ENCODE measurements at places on chromosomes 16 and 17. TPM values are rescaled to one million over a fixed set of nuclear protein-coding genes. Genes with fewer than 3 reads are reported as not detected.

The BCL6B gene
- 1.1 TPM for total RNA-seq

The C17orf50 gene
- not detected for total RNA-seq

The UBALD2 gene
- 6.5 TPM for total RNA-seq

The C16orf92 gene
- not detected for total RNA-seq

The KCNJ18 gene
- total RNA-seq, result not detected

The PGAP6 gene
- total RNA-seq, result 41.7 TPM

The RBFOX1 gene
- total RNA-seq, result not detected

The SPN gene
- 0.92 TPM for total RNA-seq

The PPM1E gene
- 0.25 TPM for total RNA-seq

DNA sequence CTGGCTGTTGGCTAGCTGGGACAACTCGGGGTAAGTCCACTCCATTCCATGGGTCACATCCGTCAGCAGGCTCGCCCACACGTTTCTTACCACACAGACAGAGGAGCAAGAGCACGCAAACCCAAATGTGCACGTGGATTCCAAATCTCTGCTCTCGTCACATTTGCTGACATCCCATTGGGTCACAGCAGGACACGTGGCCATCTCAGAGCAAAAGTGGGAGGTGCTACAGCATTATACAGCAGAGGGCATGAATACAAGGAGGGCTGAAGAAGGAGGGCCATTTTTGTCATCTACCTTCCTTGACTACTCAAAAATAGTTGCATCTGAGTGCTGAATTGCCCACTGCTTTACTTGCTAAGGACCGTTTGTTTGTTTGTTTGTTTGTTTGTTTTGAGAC lies 84.7 kb downstream of the RBBP6 start:
- no peaks in the 10 kb centered on the region for H3K36me3 ChIP-seq
- no peaks in the 10 kb centered on the region for H3K27me3 ChIP-seq
- no peaks in the 10 kb centered on the region for H3K4me1 ChIP-seq
- no peak overlapping the region for H3K27ac ChIP-seq
- no peak for DNase-seq

GRCh38 chr17:2058586-2059546 lies 4.0 kb downstream of the HIC1 start:
- DNase-seq, result peak; percentile 86
- H3K36me3 ChIP-seq, result no peaks in the 10 kb centered on the region
- no peaks in the 10 kb centered on the region for H3K27me3 ChIP-seq

- H3K4me3 ChIP-seq, result no peak overlapping the region
- no peaks in the 10 kb centered on the region for H3K4me1 ChIP-seq
- H3K27ac ChIP-seq, result no peak overlapping the region
- peak; percentile 54 for DNase-seq
- peaks cover 2% of the 10 kb centered on the region for H3K36me3 ChIP-seq
Observed at GRCh38 chr17:73068322-73069153, 23.9 kb downstream of the SLC39A11 start.

DNA sequence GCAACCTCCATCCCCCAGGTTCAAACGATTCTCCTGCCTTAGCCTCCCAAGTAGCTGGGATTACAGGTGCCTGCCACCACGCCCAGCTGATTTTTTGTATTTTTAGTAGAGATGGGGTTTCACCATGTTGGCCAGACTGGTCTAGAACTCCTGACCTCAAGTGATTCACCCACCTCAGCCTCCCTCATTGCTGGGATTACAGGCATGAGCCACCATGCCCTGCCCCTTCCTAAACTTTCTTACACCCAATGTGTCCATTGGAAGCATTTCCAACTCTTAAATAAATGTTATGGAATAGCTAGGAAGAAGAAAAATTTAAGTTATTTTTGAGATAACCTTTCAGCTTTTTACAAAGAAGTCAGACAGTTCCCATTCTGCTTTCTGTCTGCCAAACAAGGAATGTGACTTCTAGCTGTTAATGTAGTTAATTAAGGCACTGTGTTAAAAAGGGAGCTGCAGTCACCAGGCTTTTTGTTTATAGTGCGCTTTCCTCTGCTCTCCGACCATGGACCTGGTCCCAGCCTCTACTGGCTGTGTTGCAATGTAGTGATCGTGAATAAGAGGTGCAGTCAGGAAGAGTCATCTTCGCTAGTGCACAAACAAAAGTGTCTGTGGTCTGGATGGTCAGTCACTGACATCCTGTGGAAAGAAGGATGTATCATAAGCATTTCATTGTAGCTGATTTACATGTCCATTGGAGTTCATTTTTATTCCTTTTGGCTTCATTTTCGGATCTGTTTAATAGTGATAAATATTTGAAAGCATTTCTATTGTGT lies 39.7 kb downstream of the USP10 start:
- peaks cover 17% of the 10 kb centered on the region for H3K4me1 ChIP-seq
- peak overlapping the region; percentile 44 for H3K27ac ChIP-seq
- no peaks in the 10 kb centered on the region for H3K27me3 ChIP-seq
- H3K36me3 ChIP-seq, result no peaks in the 10 kb centered on the region
- H3K4me3 ChIP-seq, result no peak overlapping the region

DNA sequence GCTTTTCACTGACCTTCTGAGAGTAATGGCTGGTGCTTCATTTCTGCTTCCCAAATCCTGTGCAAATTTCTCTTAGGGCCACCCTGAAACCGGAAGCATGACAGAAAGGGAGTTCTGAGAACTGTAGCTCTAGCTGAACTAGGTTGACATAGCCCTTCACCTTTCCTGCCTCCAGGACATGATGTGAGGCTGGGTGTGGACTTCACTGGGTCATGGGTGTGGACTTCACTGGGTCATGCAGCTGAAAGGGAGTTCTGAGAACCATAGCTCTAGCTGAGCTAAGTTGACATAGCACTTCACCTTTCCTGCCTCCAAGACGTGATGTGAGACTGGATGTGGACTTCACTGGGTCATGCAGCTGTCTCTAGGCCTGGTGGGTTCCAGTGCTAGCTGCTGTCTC lies 54.3 kb upstream of the NLRP1 start:
- no peaks in the 10 kb centered on the region for H3K27me3 ChIP-seq
- no peaks in the 10 kb centered on the region for H3K4me1 ChIP-seq
- H3K36me3 ChIP-seq, result no peaks in the 10 kb centered on the region
- DNase-seq, result no peak
- no peak overlapping the region for H3K27ac ChIP-seq
- H3K4me3 ChIP-seq, result no peak overlapping the region

GRCh38 chr16:47465919-47466630 lies 4.9 kb downstream of the PHKB start:
- no peak overlapping the region for H3K4me3 ChIP-seq
- no peak overlapping the region for H3K27ac ChIP-seq
- no peaks in the 10 kb centered on the region for H3K36me3 ChIP-seq
- H3K27me3 ChIP-seq, result no peaks in the 10 kb centered on the region

DNA sequence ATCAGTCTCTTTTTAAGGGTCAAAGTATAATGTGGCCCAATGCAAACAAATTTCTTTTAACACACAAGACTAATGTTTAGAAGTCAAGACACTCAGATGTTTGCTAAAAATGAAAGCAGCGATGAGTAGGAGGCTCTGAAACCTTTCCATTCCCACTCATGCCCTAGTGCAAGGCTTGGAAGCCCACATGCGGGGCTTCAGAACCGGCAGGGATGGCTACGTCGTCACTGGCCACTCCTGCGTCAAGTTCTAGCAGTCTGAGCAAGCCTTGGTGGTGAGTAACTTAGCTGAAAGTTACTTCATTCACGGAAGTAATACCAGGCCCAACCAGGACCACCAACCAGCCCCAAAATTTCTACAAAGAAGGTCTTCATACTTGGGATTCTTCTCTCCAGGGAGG lies 14.8 kb upstream of the TMED6 start:
- DNase-seq, result no peak
- H3K4me3 ChIP-seq, result no peak overlapping the region
- no peaks in the 10 kb centered on the region for H3K27me3 ChIP-seq
- H3K27ac ChIP-seq, result no peak overlapping the region
- H3K36me3 ChIP-seq, result peaks cover 48% of the 10 kb centered on the region

DNA sequence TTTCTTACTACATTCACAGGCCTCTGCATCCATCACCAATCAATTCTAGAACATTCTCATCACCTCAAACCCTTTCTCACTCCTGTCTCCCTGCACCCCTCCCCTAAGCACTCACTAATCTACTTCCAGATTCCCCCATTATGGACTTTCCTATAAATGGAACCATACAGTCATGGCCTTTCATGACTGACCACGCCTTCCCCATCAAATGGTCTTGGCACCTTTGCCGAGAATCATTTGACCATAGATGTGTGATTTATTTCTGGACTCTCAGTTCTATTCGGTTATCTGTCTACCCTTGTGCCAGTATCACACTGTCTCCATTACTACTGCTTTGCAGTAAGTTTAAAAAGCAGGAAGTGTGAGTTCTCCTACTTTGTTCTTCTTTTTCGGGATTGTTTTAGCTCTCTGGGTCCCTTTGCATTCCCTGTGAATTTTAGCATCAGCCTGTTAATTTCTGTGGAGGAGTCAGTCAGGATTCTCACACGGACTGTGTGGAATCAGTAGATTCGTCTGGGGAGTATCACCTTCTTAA lies 27.5 kb downstream of the GTF3C1 start:
- no peak overlapping the region for H3K4me3 ChIP-seq
- DNase-seq, result no peak
- H3K27me3 ChIP-seq, result no peaks in the 10 kb centered on the region
- no peak overlapping the region for H3K27ac ChIP-seq

DNA sequence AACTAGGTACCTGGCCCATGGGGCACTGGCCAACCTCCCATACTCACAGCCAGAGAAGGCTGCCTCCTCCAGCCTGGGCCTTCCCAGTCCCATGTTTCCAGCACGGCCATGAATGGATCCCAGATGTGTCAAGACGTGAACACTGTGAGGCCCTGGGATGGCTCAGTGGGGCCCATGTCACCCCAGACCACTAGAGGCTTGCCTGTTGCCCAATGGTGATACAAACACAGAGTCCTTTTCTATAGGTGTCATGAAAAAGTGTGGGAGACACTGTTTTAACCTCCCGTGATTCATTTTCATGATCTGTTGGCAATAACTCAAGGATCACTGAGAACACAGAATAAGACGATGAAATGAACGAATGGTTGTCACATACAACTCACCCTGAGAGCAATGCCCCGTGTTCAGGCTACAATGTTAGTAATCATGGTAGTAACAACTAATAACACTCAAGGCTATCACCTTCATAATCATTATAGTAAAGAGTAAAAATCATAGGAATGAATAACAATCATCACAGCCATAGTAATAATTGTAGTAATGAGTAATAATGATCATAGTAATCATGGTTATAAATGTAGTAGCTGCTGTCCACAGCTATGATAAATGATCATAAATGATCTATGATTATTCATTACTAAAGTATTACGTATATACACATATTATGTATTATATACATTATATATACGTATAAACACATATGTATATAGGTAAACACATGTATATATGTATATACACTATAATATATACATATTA lies 64.0 kb downstream of the DYNLRB2 start:
- H3K27me3 ChIP-seq, result no peaks in the 10 kb centered on the region
- DNase-seq, result no peak
- H3K4me3 ChIP-seq, result no peak overlapping the region
- no peaks in the 10 kb centered on the region for H3K4me1 ChIP-seq
- H3K36me3 ChIP-seq, result peaks cover 1% of the 10 kb centered on the region

- H3K4me3 ChIP-seq, result no peak overlapping the region
- no peak overlapping the region for H3K27ac ChIP-seq
- H3K4me1 ChIP-seq, result no peaks in the 10 kb centered on the region
- no peak for DNase-seq
- no peaks in the 10 kb centered on the region for H3K27me3 ChIP-seq
Observed at GRCh38 chr16:81796035-81796434, 16.9 kb downstream of the PLCG2 start.

DNA sequence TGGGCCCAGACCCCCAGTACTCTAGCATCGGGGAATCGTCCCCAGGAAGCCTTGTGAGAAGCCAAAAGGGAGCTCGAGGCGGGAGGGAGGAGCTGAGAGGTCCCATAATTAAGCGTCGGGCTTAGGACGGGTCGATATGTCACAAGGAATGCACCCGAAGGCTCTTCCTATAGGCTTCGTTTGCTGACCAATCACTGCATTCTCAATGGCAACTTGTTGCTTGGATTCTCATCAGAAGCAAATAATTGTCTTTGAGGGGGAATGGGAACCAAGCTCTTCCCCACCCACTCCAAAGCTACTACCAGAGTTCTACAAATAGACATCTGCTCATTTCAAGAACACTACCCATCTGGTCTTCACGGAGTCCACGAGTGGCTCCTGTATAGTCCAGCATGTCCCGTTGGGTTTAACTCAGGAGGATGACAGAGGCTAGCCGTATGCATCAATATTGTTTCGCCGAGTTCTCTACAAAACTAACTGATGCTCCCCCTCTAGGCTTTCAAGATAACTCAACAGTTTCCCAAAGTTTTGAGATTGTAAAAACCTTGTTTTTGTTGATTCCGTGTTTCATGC lies 628 bp upstream of the BLMH start:
- no peak for DNase-seq
- H3K36me3 ChIP-seq, result no peaks in the 10 kb centered on the region
- no peaks in the 10 kb centered on the region for H3K27me3 ChIP-seq
- H3K4me1 ChIP-seq, result peaks cover 14% of the 10 kb centered on the region
- H3K27ac ChIP-seq, result peak overlapping the region; percentile 17

- DNase-seq, result peak; percentile 59
- peak overlapping the region; percentile 94 for H3K27ac ChIP-seq
Observed at GRCh38 chr16:22373662-22374310, 633 bp downstream of the CDR2 start.

DNA sequence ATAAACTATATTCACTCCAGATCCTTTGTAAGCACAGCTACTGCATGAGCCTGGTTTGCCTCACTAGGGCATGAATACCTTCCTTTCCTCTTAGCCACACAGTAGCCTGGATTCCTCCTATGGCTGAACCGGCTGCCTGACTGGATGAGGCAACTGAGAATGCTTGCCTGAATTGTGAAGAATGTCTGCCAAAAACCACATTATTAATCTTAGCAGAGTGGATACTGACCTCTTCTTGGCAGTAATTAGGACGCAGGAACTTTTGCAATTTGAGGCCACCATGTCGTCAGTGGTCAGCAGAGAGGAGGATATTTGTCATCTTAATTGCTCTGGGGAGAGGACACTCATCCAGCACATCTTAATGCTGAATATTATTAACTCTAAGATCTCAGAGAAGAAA lies 651.8 kb upstream of the GOT2 start:
- H3K4me1 ChIP-seq, result no peaks in the 10 kb centered on the region
- no peaks in the 10 kb centered on the region for H3K27me3 ChIP-seq
- no peaks in the 10 kb centered on the region for H3K36me3 ChIP-seq
- H3K4me3 ChIP-seq, result no peak overlapping the region
- no peak overlapping the region for H3K27ac ChIP-seq
